ENCODE measurements at places on chromosomes 7 and 10. TPM values are rescaled to one million over a fixed set of nuclear protein-coding genes. Genes with fewer than 3 reads are reported as not detected.

TAS2R41 gene
- not detected for total RNA-seq

COL13A1 gene
- total RNA-seq = 1.1 TPM

ASB4 gene
- total RNA-seq = not detected

TSPAN13 gene
- 6.9 TPM for total RNA-seq

FKBP9 gene
- 356 TPM for total RNA-seq

NUTM2B gene
- total RNA-seq = 2.8 TPM

SYT15 gene
- 5.7 TPM for total RNA-seq

UTF1 gene
- total RNA-seq = not detected

DNA sequence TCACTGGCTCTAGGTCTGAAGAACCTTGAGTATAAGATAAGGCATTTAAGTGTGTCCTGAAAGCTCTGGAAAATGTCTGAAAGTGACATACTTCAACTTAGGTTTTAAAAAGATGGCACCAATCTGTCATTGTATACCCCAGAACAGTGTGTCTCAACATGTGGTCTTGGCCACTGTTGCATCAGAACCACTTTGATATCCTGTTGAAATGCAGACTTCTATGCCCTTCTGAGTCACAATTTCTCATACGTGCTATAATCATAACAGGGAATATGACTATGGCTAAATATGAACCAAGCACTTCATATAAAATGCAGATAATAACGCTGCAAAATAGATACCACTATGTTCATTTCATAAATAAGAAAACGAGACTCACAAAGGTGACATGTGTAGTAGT lies 38.0 kb upstream of the GPAM start:
- no peak overlapping the region for H3K27ac ChIP-seq
- H3K4me1 ChIP-seq = no peaks in the 10 kb centered on the region
- DNase-seq = no peak
- no peak overlapping the region for H3K4me3 ChIP-seq

GRCh38 chr7:25541094-25541821 lies 313.0 kb upstream of the NPVF start:
- no peak overlapping the region for H3K4me3 ChIP-seq
- no peak for DNase-seq
- no peaks in the 10 kb centered on the region for H3K36me3 ChIP-seq
- no peak overlapping the region for H3K27ac ChIP-seq
- H3K4me1 ChIP-seq = no peaks in the 10 kb centered on the region

DNA sequence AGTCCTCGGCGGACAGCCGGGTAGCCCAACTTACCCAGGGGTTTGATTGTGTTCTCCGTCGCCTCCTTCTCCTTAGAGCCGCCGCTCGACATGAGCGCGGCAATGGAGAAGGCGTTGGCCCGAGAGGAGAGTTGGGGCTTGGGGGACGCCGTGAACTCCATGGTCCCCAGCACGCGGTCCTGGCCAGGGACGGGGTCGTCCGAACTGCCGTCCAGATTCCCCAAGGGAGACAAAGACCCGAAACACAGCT lies 515 bp downstream of the TBX20 start:
- H3K4me3 ChIP-seq = peak overlapping the region; percentile 28
- DNase-seq = no peak
- no peaks in the 10 kb centered on the region for H3K36me3 ChIP-seq
- H3K27me3 ChIP-seq = no peaks in the 10 kb centered on the region

GRCh38 chr7:158280448-158281144 lies 307.0 kb downstream of the PTPRN2 start:
- H3K27me3 ChIP-seq = no peaks in the 10 kb centered on the region
- H3K4me3 ChIP-seq = no peak overlapping the region
- no peak overlapping the region for H3K27ac ChIP-seq
- H3K4me1 ChIP-seq = no peaks in the 10 kb centered on the region
- DNase-seq = no peak

GRCh38 chr7:85525676-85526075 lies 338.8 kb upstream of the SEMA3D start:
- H3K36me3 ChIP-seq = no peaks in the 10 kb centered on the region
- H3K4me3 ChIP-seq = no peak overlapping the region
- H3K4me1 ChIP-seq = no peaks in the 10 kb centered on the region
- H3K27me3 ChIP-seq = no peaks in the 10 kb centered on the region

- no peaks in the 10 kb centered on the region for H3K36me3 ChIP-seq
- H3K4me1 ChIP-seq = no peaks in the 10 kb centered on the region
- peaks cover 35% of the 10 kb centered on the region for H3K27me3 ChIP-seq
- no peak overlapping the region for H3K4me3 ChIP-seq
These were observed 2.1 kb upstream of the FLNC start for GRCh38 chr7:128827971-128828711.

- H3K27ac ChIP-seq = no peak overlapping the region
- DNase-seq = no peak
- no peaks in the 10 kb centered on the region for H3K36me3 ChIP-seq
- H3K4me1 ChIP-seq = no peaks in the 10 kb centered on the region
These were observed 203.6 kb downstream of the ZNF365 start for GRCh38 chr10:62577666-62578291.

DNA sequence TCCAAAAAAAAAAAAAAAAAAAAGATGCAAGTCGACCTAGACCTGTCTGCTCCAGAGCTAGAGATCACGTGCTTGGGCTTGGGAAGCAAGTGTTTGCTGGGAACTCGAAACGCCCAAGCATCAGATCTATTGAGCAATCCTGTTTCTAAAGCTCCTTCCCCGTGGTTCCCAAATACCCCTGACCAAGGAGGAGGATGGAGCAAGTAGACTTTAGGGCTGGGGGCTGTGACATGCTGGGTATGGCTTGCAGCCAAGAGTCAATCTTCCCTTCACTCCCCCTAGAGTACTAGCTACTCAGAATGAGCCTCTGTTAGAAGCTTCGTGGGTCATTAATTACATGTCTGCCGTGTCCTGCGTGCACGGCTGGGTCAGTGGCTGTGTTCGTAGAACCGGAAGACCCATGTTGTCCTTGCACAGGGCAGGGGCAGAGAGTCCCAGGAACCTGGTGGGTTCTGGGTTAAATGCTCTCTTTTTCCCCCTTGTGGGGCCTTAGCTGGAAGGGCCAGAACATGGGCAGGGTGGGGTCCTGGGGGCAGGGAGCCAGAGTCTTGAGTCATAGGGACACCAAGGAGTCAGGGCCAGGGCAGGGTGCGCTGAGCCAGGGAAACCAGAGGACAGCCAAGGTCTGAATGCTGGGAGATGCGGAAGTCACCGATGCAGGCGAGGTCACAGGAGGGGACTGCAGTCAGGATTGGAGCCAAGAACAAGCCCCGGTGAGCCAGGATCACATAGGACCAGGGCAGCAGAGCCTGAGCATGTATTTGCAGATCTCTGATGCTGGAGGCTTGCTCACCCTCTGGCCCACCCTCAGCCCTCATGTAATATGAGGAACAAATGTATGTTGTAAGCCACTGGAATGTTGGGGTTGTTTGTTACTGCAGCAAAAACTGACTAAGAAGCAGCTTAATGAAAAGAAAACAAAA lies 34.6 kb upstream of the TPST1 start:
- H3K27ac ChIP-seq = no peak overlapping the region
- no peaks in the 10 kb centered on the region for H3K27me3 ChIP-seq
- H3K36me3 ChIP-seq = no peaks in the 10 kb centered on the region

DNA sequence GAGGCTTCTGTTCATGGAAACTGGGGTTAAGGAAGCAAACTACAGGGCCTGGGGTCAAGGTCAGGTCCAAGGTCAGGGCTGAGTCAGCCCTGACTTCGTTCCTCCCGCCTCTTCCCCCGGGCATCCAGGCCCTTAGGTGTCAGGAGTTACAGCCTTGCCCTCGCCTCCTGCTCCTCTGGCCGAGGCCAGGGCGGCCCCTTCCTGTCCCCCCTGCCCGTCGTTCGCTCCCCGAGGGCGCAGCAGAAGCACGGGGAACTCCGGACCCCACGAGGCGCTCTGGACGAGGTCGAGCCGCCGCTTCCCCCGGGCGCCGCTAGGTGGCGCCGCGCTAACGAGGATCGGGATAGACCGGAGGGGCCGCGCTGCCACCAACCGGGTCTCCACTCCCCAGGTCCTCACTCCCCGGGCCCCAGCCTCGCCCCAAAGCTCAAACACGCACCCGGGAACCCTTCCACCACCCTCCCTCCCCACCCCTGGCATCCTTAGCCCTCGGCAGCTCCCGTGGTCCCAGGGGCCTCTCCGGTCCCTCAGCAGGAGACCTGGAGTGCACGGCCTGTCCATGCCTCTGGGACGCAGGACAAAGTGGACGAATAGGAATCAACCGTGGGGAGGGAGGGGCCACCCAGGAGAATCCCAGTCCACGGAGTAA lies 59.2 kb upstream of the MYL10 start:
- H3K4me3 ChIP-seq = no peak overlapping the region
- no peak overlapping the region for H3K27ac ChIP-seq
- no peaks in the 10 kb centered on the region for H3K27me3 ChIP-seq
- DNase-seq = peak; percentile 63

- DNase-seq = no peak
- no peaks in the 10 kb centered on the region for H3K36me3 ChIP-seq
- H3K27ac ChIP-seq = no peak overlapping the region
- peaks cover 21% of the 10 kb centered on the region for H3K4me1 ChIP-seq
- H3K4me3 ChIP-seq = peak overlapping the region; percentile 17
These were observed 634 bp upstream of the HDAC9 start for GRCh38 chr7:18494821-18495408.

GRCh38 chr10:71921324-71922027 lies 42.7 kb upstream of the CHST3 start:
- H3K36me3 ChIP-seq = no peaks in the 10 kb centered on the region
- no peaks in the 10 kb centered on the region for H3K27me3 ChIP-seq
- no peaks in the 10 kb centered on the region for H3K4me1 ChIP-seq
- H3K27ac ChIP-seq = no peak overlapping the region
- DNase-seq = no peak

DNA sequence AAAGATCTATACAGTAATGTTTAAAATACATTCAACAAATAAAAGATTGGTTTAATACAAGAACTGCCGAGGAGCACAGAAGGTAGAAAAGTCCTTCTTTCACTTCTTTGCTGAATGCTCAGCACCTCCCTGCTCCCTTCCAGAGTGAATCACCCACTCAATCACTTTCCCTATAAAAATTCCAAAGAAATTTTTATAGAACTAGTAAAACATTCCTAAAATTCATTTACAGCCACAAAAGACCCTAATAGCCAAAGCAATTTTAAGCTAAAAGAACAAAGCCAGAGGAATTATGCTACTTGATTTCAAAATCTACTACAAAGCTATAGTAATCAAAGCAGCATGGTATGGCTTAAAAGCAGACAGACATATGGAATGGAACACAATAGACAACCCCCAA lies 320.9 kb downstream of the PCLO start:
- H3K27ac ChIP-seq = no peak overlapping the region
- DNase-seq = no peak
- H3K4me1 ChIP-seq = no peaks in the 10 kb centered on the region
- H3K4me3 ChIP-seq = no peak overlapping the region

DNA sequence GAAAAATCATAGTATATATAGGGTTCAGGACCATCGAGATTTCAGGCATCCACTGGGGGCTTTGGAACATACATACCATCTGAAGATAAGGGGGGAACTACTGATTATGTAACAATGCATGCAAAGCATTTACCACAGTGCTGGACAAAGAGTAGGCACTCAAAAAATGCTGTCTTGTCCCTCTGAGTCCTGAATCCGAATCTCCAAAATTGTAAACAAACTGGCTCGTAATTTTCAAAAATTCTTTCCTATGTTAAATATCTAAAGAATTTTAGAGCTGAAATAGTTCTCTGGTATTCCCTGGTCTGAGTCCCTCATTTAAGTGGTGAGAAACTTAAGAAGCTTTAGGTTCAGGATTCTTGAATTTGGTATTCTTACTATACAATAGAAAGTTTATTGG lies 167.8 kb upstream of the ASAH2 start:
- H3K27ac ChIP-seq = peak overlapping the region; percentile 84
- no peak for DNase-seq
- no peaks in the 10 kb centered on the region for H3K36me3 ChIP-seq
- no peak overlapping the region for H3K4me3 ChIP-seq

DNA sequence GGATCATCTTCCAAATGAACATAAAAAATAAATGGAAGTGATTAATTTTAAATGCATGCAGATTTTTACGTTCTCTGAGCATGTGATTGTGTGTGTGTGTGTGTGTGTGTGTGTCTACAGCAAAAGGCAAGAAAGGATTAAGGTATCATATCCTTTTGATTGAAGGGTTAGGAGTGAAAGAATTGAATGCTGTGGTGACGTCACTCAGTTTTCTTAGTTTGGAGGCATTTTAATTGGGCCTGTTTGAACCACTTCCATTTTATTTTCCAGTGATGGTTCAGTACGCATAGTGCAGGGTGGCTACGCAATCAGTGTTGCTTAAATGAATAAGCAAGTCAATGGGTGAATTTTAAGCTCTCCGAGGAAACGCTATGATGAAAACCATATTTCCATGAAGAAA lies 31.3 kb downstream of the TACC2 start:
- no peaks in the 10 kb centered on the region for H3K36me3 ChIP-seq
- H3K4me3 ChIP-seq = no peak overlapping the region
- no peaks in the 10 kb centered on the region for H3K27me3 ChIP-seq
- no peak for DNase-seq
- no peaks in the 10 kb centered on the region for H3K4me1 ChIP-seq
- H3K27ac ChIP-seq = no peak overlapping the region

DNA sequence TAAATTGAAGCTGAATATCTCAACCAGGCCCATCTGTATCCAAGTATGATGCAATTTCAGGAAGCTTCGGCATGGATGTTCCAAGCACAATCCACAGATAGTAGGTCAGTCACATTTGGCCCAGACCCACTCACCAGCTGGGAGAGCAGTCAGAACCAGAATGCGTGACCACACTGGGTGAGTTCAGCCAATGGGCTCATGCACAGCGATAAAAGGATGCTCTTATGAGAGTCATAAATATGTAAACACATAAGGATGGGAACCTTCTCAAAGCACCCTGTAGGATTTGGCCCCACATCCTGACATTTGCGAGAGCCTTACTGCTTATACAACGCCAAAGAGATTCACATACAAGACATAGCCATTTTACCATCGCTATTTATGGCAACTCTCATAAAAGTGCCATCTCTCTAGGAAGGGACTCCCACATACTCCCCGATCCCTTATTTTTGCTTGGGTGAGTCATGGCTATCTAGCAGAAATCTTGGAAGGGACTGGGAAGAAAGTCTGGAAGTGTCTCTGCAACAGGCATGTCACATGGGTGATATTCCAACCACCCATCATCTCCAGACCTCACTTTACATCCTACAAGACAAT lies 3.0 kb downstream of the AFAP1L2 start:
- peak overlapping the region; percentile 96 for H3K27ac ChIP-seq
- H3K4me3 ChIP-seq = peak overlapping the region; percentile 85
- H3K36me3 ChIP-seq = no peaks in the 10 kb centered on the region

GRCh38 chr7:17185690-17186070 lies 112.8 kb upstream of the AHR start:
- no peaks in the 10 kb centered on the region for H3K27me3 ChIP-seq
- H3K4me1 ChIP-seq = no peaks in the 10 kb centered on the region
- no peak for DNase-seq
- no peak overlapping the region for H3K27ac ChIP-seq

GRCh38 chr10:118729200-118729599 lies 25.6 kb downstream of the CACUL1 start:
- H3K27me3 ChIP-seq = no peaks in the 10 kb centered on the region
- H3K36me3 ChIP-seq = no peaks in the 10 kb centered on the region
- H3K4me3 ChIP-seq = no peak overlapping the region
- no peak overlapping the region for H3K27ac ChIP-seq
- peaks cover 11% of the 10 kb centered on the region for H3K4me1 ChIP-seq
